ENCODE measurements at places on chromosomes 12 and 14. TPM values are rescaled to one million over a fixed set of nuclear protein-coding genes. Genes with fewer than 3 reads are reported as not detected.

RILPL2 gene
- 2.5 TPM for total RNA-seq

C12orf50 gene
- total RNA-seq, result not detected

ZFHX2 gene
- not detected for total RNA-seq

DNA sequence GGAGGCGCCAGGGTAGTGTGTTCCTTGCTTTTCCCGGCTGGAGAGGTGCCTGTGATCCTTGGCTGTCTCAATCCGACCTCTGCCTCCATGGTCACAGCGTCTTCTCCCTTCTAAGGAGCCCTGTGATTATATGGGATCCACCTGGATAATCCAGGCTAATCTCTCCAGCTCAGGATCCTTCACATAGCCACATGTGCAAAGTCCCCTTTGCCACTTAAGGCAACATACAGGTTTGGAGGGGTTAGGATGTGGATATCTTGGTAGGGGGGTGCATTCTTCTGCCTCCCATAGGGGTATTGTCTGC, 1.2 kb upstream of the HVCN1 start:
- no peaks in the 10 kb centered on the region for H3K4me1 ChIP-seq
- H3K27me3 ChIP-seq, result no peaks in the 10 kb centered on the region
- H3K4me3 ChIP-seq, result no peak overlapping the region
- no peak for DNase-seq
- no peak overlapping the region for H3K27ac ChIP-seq
- H3K36me3 ChIP-seq, result no peaks in the 10 kb centered on the region

DNA sequence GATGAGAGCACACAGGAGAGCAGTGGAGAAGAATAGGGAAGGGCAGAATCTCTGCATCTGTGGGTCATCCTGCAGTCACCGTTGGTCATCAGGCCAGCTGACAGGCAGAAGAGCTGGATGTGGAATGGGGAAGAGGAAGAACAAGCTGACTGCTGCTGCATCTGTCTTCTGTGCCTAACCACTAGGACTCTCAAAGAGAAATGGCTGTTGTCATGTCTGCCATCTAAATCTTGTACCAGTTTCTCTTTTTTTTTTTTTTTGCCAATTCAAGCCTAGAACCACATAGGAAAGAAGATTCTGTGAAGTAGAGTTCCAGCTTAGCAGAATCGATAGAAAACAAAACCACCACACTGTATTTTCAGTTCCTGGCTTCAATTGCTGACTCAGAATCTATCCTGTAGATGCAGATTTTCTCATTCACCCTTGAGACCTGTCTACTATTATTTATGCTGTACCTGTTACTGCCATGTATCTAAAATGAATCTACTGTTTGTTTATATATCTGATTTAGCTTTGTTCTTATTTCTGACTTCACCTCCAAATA, 421.9 kb upstream of the PRICKLE1 start:
- no peak overlapping the region for H3K4me3 ChIP-seq
- H3K27ac ChIP-seq, result no peak overlapping the region
- no peak for DNase-seq
- no peaks in the 10 kb centered on the region for H3K4me1 ChIP-seq
- no peaks in the 10 kb centered on the region for H3K36me3 ChIP-seq

DNA sequence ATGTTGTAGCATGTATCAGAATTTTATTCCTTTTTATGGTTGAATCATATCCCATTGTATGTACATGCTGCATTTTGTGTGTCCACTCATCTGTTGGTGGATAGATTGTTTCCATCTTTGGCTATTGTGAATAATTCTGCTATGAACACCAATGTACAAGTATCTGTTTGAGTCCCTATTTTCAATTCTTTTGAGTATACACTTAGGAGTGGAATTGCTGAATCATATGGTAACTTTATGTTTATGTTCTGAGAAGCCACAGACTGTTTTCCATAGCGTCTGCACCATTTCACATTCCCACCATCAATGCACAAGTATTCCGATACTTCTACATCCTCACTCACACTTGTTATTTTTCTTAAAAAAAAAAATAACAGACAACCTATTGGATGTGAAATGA, 91.5 kb downstream of the ARF6 start:
- H3K27ac ChIP-seq, result no peak overlapping the region
- H3K27me3 ChIP-seq, result no peaks in the 10 kb centered on the region
- peaks cover 44% of the 10 kb centered on the region for H3K4me1 ChIP-seq
- no peak overlapping the region for H3K4me3 ChIP-seq
- no peaks in the 10 kb centered on the region for H3K36me3 ChIP-seq

- no peak overlapping the region for H3K27ac ChIP-seq
- no peak overlapping the region for H3K4me3 ChIP-seq
- peaks cover 3% of the 10 kb centered on the region for H3K27me3 ChIP-seq
These were observed 2.0 kb downstream of the RFLNA start for GRCh38 chr12:124296916-124297351.

DNA sequence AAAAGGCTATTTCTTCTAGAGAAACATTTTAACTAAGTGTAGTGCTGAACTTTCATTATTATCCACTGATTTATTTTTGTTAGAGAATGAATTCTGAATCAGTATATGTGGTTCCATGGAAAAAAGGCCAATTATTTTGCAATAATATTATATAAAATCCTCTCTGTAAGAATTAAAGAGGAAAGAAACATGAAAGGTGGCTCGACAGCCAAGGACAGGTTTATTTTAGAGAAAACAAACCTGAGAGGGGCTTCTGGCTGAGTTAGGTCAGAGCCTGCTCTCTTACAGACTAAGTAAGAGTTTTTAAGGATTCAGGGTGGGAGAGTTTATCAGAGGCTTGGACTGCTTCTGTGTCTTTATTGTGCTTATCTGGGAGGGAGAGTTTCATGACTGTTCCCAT, 46.7 kb upstream of the GUCY2C start:
- no peak overlapping the region for H3K4me3 ChIP-seq
- DNase-seq, result no peak
- H3K4me1 ChIP-seq, result no peaks in the 10 kb centered on the region
- H3K36me3 ChIP-seq, result no peaks in the 10 kb centered on the region
- no peaks in the 10 kb centered on the region for H3K27me3 ChIP-seq

- DNase-seq, result no peak
- H3K4me1 ChIP-seq, result no peaks in the 10 kb centered on the region
- no peak overlapping the region for H3K27ac ChIP-seq
These were observed 281.1 kb downstream of the AACS start for GRCh38 chr12:125346362-125346761.

GRCh38 chr12:108969622-108970021, 51.2 kb downstream of the SVOP start:
- no peak for DNase-seq
- H3K27me3 ChIP-seq, result peaks cover 12% of the 10 kb centered on the region
- no peaks in the 10 kb centered on the region for H3K4me1 ChIP-seq
- H3K36me3 ChIP-seq, result no peaks in the 10 kb centered on the region
- H3K27ac ChIP-seq, result no peak overlapping the region

DNA sequence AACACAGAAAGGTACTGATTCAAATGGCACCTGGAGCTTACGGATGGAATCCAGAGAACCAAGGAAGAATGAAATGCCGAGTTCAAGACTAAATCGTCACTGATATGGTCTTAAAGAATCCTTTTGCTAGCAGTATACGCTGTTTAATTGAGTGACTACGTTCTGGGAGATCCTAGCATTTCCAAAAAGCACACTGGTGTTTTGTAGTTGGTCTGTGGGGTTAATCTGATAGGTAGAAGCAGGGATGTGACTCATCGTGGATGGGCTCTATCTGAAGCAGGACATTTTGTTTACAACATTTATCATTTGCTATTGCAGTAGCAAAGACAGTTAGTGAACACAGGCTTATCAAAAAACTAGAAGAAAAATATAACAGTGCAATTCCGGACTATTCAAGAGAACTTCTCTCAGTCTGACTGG, 169.2 kb upstream of the HMGA2 start:
- no peak for DNase-seq
- H3K36me3 ChIP-seq, result no peaks in the 10 kb centered on the region
- H3K27me3 ChIP-seq, result no peaks in the 10 kb centered on the region
- peak overlapping the region; percentile 82 for H3K27ac ChIP-seq
- no peak overlapping the region for H3K4me3 ChIP-seq

DNA sequence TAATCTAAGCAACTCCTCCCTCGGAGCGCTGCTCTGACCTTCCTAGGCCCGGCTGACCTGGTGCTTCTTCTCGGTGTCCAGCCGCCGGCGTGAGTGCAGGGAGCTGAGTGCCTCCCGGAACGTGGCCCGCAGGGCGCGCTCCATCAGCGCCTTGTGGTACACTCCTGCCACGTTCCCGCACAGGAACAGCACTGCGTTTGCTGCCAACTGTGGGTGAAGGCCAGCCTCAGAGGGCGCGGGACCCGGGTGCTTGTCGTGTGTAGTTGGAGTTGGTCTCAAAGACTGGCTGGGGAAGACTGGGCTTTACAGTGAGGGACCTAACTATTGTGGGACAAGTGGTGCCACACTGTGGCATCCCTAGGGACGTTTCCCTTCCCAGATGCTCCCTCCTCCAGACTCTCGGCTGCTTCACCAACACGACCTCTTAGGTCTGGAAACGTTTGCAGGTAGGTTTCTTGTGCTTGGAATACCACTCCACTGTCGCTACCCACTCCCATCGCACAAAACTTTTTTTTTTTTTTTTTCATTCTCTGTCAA, 3.1 kb downstream of the ADCY4 start:
- no peaks in the 10 kb centered on the region for H3K27me3 ChIP-seq
- H3K27ac ChIP-seq, result no peak overlapping the region
- H3K36me3 ChIP-seq, result no peaks in the 10 kb centered on the region

DNA sequence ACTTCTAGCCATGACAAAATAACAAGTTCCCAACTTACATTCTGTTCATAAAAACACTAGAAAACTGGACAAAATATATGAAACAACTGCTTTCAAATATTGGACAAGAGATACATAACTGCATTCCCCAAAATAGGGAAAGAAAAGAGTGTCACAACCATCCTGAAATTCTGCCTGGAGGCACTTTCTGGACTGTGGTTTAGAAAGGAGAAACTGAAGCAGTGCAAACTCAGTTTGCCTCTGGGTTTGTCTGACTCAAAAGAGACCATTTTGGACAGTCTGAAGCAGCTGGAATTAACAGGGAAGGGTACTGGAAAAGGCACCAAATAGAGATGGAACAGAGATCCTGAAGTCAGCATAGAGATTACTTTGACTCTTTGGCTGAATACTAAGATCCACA, 11.3 kb upstream of the SYT1 start:
- H3K4me3 ChIP-seq, result no peak overlapping the region
- no peaks in the 10 kb centered on the region for H3K27me3 ChIP-seq
- no peaks in the 10 kb centered on the region for H3K36me3 ChIP-seq
- no peak for DNase-seq
- H3K4me1 ChIP-seq, result no peaks in the 10 kb centered on the region
- no peak overlapping the region for H3K27ac ChIP-seq

- no peaks in the 10 kb centered on the region for H3K4me1 ChIP-seq
- no peaks in the 10 kb centered on the region for H3K36me3 ChIP-seq
- H3K4me3 ChIP-seq, result no peak overlapping the region
- no peaks in the 10 kb centered on the region for H3K27me3 ChIP-seq
These were observed 23.8 kb upstream of the DGLUCY start for GRCh38 chr14:91089958-91090535.

GRCh38 chr14:89233184-89233583, 183.8 kb downstream of the FOXN3 start:
- no peaks in the 10 kb centered on the region for H3K4me1 ChIP-seq
- H3K27ac ChIP-seq, result no peak overlapping the region
- no peaks in the 10 kb centered on the region for H3K36me3 ChIP-seq
- DNase-seq, result no peak
- no peak overlapping the region for H3K4me3 ChIP-seq
- H3K27me3 ChIP-seq, result no peaks in the 10 kb centered on the region

- no peak for DNase-seq
- peaks cover 20% of the 10 kb centered on the region for H3K4me1 ChIP-seq
- no peak overlapping the region for H3K4me3 ChIP-seq
- H3K27ac ChIP-seq, result no peak overlapping the region
These were observed 190.4 kb upstream of the BCL2L14 start for GRCh38 chr12:11880381-11880780.

DNA sequence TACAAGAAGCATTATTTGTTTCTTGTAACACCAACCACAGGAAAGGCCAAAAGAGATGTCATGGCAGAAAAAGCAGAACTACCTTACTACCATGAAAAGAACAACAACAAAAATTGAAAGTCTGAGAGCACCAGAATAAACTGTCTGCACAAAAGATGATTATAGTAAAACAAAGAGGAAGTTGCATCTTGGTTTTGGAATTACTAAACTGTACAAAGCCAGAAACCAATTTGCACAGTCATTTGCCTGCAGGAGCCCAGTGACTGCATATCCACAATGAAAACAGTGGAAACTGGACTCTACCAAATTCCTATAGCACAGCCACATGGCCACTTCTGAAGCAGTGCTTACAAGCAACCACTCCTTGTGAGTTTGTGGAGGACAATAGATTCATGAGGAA, 276.2 kb downstream of the SSPN start:
- DNase-seq, result peak; percentile 73
- H3K27ac ChIP-seq, result peak overlapping the region; percentile 38
- H3K36me3 ChIP-seq, result no peaks in the 10 kb centered on the region

- H3K27me3 ChIP-seq, result no peaks in the 10 kb centered on the region
- no peaks in the 10 kb centered on the region for H3K36me3 ChIP-seq
- no peaks in the 10 kb centered on the region for H3K4me1 ChIP-seq
- H3K27ac ChIP-seq, result no peak overlapping the region
- no peak overlapping the region for H3K4me3 ChIP-seq
These were observed 23.8 kb upstream of the PCNX4 start for GRCh38 chr14:60067882-60068281.

DNA sequence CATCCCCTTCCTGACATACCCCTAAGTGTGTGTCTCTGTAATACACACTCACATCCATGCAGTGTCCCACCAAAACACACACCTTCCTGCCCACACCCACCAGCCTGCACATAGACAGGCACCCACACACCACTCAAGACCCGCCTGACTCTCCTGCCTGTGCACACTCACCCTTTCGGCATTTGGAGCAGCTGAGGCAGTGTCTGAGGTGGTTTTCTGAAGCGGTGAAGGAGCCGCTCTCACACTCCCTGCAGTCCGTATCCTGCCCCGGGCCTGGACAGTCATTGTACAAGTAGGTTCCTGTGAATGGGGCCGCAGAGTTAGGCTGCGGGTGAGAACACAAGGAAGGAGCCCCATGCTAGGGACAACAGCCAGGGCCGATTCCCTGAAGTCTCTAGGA, 8.3 kb downstream of the TNFRSF1A start:
- peaks cover 45% of the 10 kb centered on the region for H3K36me3 ChIP-seq
- peaks cover 65% of the 10 kb centered on the region for H3K4me1 ChIP-seq
- no peaks in the 10 kb centered on the region for H3K27me3 ChIP-seq
- peak overlapping the region; percentile 100 for H3K27ac ChIP-seq

DNA sequence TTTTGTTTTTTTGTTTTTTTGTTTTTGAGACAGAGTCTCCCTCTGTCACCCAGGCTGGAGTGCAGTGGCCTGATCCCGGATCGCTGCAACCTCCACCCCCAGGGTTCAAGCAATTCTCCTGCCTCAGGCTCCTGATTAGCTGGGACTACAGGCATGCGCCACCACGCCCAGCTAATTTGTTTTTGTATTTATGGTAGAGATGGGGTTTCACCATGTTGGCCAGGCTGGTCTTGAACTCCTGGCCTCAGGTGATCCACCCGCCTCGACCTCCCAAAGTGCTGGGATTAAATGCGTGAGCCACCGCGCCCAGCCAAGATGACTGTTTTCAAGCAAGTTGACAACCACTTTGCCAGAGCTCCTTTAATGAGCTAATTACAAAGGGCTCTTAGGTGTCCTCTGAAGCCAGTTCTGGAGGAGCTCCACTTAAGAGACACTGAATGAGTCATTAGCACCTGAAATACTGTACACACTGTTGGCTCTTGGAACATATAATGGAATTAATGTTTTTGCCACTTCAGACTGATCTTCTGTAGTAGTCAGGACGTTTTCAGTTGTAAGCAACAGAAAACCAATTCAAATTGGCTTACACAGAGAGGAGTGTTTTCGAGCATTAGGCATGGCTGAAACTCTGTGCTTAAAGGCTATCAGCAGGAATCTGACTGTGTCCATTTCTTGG, 55.4 kb upstream of the MED13L start:
- no peaks in the 10 kb centered on the region for H3K4me1 ChIP-seq
- DNase-seq, result no peak
- no peaks in the 10 kb centered on the region for H3K27me3 ChIP-seq
- H3K4me3 ChIP-seq, result no peak overlapping the region

- no peak overlapping the region for H3K27ac ChIP-seq
- no peaks in the 10 kb centered on the region for H3K4me1 ChIP-seq
- no peak overlapping the region for H3K4me3 ChIP-seq
These were observed 1.3 kb upstream of the LRTM2 start for GRCh38 chr12:1819050-1819449.
